ENCODE measurements at places on chromosomes 4 and X.

- no peak for DNase-seq
These were observed 790.0 kb downstream of the PCDH18 start for GRCh38 chr4:136742333-136742732.

DNA sequence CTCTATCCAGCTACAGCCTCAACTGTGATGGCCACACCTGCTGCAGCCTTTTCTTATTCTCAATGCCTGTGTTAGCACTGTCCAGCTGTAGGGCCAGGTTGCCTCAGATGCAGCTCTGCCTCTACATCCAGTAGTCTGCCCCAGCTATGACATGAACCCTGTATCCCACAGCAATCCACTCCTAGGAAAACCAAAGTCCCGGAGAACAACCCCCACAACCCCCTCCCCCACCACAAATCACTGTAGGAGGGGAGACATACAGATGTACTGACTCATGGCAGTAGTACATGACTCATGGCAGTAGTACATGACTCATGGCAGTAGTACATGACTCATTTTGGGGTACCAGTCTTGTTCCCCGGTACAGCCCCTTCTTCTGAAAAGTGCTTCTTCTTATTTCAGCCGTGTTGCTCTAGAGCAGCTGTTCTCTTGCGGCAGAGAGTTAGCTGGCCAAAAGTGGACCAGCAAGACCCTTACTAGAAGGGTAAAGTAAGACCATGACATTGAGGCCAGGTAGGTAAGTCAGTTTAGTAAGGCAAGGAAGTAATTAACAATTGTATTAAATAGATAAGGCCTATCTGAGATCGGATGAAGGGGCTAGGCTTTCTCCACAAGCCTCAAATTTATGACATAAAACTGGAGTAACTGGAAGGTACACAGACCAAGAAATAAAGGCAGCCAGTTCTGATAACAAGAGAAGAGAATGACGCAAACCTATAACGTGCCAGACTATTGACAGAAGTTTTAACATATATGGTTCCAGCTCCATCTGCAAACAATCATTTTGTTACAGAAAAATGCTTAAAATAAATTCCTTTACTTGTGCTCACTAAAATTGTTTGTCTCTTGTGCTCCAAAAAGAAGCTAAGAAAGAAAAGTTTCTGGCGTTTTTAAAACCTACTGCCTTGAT lies 221.4 kb downstream of the TACR3 start:
- DNase-seq: peak; percentile 86

- no peak for DNase-seq
These were observed 422.3 kb downstream of the STPG2 start for GRCh38 chr4:97720869-97721432.

DNA sequence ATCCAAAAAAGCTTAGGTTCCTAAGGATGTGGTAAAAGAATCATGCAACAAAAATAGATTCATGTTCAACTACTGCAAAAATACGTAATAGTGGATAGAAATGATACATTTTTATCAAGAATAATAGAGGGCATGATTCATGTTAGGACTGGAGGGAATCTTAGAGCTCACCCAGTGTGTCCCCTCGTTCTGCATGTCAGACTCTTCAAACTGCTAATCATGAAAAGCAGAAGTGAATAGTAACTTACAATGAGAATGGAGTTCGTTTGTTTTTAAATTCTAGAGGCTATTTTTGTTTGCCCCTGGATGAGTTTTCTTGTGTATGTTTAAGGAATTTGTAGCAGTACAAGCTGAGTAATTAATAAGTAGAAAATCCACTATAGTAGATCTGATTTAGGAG lies 79.4 kb downstream of the MSL3 start:
- no peak for DNase-seq

- DNase-seq: no peak
These were observed 22.2 kb upstream of the GCNA start for GRCh38 chrX:71556036-71556435.

- no peak for DNase-seq
These were observed 13.3 kb upstream of the UBA6 start for GRCh38 chr4:67714248-67714583.

- peak; percentile 84 for DNase-seq
These were observed 329.3 kb downstream of the GBA3 start for GRCh38 chr4:23022032-23022431.

- no peak for DNase-seq
These were observed 156.3 kb upstream of the RAI2 start for GRCh38 chrX:18017411-18017810.

DNA sequence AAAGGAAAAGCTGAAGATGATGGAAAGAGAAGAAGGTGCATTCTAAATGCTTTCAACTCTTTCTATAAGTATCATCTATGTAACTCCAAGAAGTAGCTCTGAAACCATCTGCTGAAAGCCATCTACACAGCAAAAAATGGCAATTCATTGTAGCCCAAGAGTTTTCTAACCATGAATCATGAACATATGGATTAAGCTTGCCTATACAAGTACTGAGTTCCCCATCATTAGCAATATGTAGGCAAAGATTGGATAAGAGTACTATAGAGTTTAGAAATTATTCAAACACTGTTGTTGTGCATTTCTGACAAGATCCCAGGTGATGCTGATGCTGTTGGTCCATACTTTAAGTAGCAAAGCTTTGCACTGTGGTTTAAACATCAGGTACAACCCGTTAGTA lies 11.2 kb downstream of the DAPP1 start:
- DNase-seq: no peak

DNA sequence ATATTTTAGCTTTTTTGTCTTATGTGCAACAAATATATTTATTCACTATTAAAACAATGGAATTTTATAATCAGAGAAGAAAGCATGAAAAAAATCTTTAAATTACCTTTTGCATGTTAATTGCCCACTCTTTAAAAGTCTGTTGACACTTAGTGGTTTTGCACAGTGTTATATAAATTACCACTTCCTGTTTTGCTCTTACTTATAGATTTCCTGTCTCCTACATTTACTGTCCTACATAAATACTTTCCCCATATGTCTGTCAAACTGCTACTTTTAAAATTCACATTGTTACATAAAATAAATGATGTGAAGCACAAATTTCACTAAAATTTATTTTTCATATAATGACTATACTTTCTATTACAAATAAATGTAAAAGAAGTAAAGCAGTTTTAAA lies 161.1 kb upstream of the NDST4 start:
- DNase-seq: no peak

DNA sequence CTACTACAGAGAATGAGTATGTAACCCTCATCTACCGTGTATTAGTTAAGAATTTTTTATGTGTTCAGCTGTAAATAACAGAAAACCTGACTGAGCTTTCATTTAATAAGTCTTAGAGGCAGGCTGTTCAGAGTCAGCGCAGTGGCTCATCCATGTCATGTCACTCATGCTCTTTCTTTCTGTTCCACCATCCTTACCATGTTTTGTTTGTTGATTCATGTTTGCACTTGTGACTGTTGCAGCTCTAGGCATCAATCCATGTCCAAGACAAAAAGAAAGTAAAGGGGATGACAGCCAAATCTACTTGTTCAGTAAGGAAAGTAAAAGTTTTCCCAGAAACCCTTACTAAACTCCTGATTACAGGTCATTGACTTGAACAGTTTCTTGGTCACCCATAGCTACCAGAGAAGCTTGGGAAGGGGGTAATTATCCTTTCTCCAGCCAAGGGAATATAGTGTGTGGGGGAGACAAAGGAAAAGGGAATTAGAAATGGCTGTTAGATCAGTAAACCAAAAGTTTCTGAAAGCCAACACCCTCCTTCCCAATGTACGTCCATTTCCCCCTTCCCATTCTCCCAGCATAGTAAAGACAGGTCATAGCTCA lies 9.0 kb downstream of the ART3 start:
- no peak for DNase-seq

DNA sequence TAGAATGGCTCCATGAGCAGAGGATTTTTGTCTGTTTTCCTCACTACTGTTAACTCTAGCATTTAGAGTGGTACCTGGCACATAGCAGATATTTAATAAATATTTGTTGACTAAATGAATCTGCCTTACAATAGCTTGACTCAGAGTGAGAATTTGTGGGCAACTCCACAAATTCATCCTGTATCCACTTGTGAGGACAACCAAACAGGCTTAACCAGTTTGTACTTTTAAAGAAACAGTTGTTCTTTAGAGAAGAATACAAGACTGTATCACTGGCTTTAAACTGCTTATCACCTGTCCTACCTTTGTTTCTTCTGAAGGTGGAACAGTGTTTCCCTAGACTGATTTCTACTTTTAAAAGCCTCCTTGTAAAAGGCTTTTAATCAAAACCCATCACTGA lies 141.3 kb upstream of the SH3RF1 start:
- DNase-seq: no peak

DNA sequence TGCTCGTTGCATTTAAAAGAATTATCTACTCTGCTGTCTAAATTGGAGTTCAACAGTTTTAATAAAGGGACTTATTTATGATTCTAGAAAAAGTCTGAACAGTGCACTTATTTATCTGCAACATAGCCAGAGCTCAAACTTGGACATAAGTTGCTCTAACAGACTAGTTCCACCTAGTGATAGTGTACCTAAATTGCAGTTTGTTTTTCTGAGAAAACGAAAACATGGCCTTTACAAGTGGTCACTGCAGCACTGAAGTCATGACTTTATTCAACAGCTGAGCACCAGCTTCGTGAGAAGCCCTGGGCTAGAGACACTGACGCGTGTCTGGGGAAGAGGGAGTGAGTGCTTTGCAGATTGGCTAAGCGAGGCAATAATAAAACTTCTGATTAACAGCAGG lies 77.3 kb upstream of the IGSF1 start:
- DNase-seq: no peak

DNA sequence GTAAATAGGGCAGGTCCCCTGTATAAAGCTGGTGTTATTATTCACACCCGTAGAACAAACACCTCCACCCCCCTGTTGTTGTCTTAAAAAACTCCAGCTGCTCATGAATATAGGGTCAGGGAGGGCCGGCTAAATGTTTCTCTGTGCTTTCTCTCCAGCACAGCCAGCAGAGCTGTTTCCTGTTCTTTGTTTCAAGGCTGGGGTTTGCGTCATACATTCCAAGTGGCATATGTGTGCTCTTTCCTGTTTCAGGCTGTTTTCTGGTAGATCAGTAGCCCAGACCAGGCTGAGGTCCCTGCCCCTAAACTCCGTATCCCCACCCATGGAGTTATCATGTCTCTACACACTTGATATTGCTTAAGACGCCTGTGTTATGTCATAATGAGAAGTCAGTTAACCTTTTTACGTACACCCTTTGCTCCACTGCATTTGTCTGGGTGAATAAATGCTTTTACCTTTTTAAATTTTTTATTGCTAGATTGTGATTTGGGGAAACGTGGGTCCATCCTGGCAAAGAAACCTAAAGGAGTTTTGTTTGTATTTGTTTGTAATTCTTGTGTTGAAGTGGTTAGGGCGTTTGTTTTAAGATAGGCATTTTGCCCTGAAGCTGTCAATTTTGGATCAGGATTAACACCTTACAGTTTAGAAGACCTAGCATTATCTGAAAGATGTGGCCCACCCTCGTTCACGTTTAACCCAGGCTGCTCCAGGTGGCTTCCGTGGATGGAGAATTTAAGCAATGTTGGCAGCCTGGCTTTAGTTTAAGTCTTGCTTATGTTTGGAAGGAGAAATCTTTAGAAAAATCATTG lies 3.3 kb downstream of the KLF3 start:
- DNase-seq: peak; percentile 96

DNA sequence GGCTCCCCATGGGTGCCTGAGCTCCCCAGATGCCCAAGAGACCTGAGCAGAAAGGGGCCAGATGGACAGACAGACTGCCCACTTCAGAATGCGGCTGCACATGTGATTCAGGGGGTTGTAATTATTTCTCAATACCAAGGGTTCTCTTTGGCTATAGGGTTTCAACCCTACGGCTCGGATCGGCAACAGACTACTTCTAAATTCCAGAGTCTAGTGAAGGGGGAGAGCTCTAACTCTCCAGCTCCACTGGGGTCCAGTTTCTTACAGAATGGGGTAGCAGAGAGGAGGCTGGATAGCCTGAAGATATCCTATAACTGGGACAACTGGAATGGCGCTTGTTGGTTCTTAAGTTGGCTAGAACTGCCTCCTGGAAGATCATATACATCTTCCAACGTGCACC lies 136.3 kb downstream of the MGST2 start:
- DNase-seq: no peak

DNA sequence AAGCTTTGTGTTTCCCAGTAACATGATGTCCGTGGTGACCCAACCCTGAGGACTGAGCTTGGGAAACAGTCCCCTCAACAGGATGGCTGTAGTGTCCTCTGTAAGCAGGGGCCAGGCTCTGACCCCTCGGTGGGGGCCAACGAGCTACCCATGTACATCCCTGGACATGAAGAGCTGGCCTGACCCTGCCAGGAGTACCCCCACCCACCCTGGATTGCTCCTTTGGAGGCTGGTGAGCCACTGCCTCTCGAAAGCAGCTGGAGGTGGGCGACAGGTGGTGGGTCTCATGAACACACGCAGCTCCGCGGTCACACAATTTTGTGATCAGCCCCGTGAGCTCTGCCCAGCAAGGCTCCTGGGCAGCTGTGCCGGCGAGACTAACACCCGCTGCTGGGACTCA lies 33.5 kb downstream of the NSG1 start:
- no peak for DNase-seq

GRCh38 chrX:37455381-37455780 lies 106.2 kb downstream of the PRRG1 start:
- no peak for DNase-seq

DNA sequence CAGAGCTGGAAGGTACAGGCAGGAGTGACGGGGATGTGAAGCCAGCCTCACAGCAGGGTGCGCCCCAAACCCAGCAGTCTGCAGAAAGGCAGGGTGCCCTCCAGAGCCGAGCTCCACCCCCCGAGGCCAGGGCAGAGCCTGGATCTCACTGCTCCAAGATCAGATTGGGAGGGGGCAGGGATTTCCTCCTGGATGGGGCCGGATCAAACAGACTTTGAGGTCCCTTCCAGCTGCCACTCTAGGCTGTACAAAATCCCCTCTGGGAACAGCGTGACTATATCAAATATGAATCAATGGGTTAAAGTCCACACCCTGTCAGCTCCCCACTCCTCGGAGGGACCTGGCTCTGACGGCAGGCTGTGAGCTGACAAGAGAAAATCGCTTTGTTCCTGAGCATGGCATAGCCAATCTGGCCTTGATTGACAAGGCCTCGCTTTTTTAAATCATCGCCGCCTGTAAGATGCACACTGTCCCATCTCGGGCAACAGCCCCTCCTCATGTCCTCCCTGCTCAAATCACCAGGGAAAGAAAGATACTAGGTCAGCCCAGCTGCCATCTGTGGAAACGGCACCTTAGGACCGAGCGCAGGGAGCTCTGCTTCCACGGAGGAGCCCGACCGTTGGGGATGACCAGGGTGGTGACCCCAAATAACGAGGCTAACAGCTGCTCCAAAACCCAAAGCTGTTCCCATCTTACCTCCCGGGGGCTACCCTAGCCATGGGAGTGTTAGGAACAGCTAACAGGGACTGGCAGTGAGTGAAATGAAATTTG lies 39.9 kb downstream of the PSAPL1 start:
- no peak for DNase-seq

DNA sequence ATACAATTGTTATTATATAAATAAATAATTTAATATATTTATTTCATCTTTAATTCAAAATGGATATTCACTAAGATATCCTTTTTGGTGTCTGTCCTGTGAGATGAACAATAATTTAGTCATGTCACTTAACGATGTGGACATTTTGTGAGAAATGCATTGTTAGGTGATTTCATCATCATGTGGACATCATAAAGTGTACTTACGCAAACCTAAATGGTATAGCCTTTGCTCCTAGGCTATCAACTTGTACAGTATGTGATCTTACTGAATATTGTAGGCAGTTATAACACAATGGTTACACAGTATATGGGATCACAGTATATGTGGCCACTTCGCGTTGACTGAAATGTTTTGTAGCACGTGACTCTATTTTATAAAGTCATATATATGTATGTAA lies 20.2 kb upstream of the CHRNA9 start:
- DNase-seq: no peak

Measured in fibroblast of skin of left quadriceps (primary cell).